NCI-H1092 (cell line): ENCODE measurements at places on chromosomes 4 and X.
A peak's percentile ranks its signal among the peaks of the same experiment; 100 is the strongest.

DNA sequence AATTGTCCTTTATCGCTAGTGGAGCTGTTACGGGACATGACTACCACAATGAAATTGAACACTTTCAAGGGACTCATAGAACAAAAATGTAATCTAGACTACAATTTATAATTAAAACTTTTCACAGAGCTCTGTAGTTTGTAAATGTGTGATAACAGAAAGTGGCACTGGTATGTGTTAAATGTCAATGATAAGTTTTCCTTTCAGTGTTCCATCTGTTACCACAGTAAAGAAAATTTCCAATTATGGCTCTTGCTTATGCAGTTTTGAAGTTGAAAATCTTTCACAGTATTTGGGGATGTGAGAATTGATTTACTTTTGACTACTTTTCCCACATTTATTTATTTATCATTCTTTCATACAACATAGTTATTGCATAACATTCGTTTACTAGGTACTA, 40.1 kb upstream of the GUCY1A1 start:
- no peak for DNase-seq

DNA sequence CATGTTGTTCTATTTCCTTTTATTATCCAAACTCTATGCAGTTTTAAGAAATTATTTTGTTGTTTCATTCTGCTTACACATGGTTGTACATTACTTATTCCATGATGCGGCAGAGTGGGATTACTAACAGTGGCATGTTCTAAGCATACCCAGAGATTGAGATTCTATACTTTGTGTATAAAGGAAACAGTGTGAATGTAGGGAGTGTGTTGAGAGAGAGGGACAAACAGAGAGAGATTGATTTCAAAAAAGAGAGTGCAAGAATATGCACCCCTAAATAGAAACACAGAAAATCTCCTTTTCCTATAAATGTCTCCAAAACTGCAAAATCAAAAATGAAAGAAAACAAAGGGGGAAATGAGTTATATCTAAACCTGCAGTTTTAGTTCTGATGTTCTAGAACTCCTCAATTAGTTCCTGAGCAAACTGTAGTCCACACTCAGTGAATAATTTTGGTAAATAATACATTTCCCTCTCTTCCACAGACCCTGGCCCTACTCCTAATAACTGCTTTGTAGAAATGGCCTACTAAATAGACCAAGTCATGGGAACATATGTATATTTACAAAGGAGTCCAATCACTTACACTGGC, 31.0 kb downstream of the SLC9B1 start:
- no peak for DNase-seq

- peak; percentile 93 for DNase-seq
Measured at GRCh38 chr4:124936427-124936826, 223.9 kb upstream of the ANKRD50 start.

GRCh38 chr4:57109411-57109846, 756 bp downstream of the IGFBP7 start:
- DNase-seq = no peak

- no peak for DNase-seq
Measured at GRCh38 chrX:100120956-100121355, 289.1 kb downstream of the PCDH19 start.

- DNase-seq = no peak
Measured at GRCh38 chr4:15665753-15666365, 10.7 kb upstream of the FBXL5 start.

- DNase-seq = no peak
Measured at GRCh38 chrX:74779175-74779574, 146.1 kb downstream of the NEXMIF start.

DNA sequence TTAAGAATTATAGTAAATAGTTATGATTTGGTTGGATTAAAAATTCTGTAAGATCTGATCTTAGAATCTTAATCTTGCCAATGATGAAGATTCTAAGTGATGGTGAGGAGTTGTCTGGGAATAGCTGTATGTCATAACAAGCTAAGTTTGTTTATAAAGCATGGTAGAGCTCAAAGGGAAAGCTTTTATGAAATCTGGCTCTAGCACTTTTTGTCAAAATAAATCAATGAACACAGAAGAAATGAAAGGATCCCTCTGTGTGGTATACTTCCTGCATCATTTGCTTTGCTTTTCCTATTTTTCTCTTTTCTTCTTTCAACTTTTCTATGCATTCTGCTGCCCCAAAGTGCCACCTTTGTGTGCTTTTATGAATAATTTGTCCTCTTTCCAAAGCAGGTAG, 193.5 kb upstream of the FAT1 start:
- DNase-seq = no peak

DNA sequence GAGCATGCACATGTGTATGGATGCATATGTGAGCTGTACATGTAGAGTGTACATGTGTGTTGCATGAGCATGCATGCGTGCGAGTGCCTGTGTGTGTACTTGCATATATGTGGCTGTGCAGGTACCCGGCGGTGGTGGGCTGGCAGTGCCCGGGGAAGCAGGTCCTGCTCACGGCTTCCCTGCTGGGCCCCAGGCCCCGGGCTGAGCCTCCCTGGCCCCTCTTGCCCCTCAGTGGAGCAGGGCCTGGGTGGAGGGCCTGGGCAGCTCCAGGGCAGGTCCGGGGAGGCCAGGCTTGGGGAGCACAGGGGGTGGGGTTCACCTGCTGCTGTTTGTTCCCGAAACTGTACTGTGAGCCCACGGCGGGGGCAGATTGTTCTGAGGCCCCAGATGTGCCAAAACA, 9.4 kb downstream of the NAT8L start:
- no peak for DNase-seq
